GM06990 (cell line): ENCODE measurements at places on chromosomes 2 and 18.

DNA sequence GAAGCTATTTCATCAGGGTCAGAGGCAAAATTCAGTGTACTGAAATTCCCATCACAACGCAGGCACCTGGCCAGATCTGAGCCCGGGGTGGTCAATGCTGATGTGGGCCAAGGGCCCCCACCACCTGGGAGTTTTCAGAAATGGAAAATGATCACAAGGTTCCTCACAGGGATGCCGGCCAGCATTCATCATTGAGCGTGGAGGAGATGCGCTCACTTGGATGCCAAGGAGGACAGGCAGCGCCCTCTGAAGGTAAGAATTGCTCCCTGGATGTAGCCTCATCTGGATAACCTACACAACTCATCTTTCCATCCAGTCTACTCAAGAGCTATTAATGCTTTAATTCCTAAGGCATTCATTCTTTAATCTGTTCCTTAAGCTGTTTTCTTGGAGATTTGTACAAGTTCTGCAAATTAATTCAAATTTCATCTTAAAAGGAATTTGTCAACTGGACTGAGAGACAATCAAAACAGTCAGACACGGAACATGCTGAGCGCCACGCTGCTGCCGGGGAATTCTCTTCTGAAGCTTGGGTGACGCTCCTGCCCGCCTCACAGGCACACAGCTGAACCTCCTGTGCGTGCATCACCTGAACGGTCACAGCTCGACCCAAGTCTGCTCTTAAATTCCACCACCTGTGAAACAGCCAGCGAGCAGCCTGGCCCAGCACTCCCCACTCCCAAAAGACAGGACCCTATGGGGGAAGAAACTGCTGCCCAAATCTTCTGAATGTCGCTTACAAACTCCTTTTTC lies 206.7 kb downstream of the HDAC4 start:
- DNase-seq: no peak

DNA sequence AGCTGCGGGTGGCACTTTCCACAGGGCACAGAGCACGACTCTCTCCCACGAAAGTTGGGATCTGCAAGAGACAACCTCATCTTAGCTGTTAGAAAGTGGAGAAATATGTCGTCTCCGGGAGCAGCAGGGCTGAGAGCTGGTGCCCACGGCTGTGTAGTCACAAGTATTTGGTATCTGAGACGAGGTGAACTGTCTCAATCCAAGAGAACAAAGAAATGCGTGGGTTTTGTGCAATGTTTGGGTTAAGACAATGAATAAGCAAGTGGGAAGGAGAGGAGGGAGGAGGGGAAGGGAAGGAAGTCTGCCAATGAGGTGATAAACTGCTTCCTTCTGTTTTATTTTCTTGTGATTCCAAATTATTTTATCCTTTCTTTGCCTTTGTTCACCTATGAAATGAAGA lies 18.0 kb downstream of the DYTN start:
- DNase-seq: no peak

DNA sequence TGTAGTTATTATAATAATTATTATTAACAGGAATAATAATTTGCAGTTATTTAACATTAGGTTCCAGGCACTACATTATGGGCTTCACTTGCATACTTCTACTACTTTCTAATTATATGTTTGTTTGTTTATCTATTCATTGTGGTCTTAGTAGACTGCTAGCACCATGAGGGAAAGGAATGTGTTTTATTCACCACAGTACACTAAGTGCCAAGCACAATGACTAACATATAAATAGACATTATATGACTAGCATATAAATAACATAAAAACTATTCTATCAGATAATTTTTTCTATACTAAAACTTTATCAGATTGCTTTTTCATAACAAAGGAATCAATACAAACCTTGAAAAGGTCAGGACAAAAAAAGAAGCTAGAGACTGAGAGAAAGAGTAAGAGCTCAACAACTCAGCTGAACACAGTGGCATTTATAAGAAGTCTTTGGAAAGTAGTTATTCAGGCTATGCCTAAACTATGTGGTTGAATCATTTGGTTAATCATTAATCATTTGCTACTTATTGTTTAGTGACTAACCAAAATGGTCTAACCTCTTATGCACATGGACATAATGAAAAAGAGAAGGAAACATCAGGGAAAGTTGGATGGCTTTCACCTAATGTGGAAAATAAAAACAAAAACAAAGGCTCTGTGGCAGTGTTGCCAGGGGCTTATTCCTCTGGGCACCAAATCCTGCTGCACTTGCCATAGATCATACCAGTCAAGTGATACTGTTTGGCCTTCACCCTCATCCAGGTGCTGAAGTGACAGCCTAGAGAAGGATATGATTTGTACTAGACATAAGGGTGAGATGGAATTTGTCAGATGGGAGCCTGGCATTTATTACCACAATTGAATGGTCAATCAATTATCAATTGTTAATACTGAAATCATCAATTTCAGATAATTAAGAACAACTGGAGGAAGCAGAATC lies 174.9 kb downstream of the ETAA1 start:
- DNase-seq: no peak

GRCh38 chr2:170714381-170715061 lies 616 bp upstream of the SP5 start:
- DNase-seq: no peak

DNA sequence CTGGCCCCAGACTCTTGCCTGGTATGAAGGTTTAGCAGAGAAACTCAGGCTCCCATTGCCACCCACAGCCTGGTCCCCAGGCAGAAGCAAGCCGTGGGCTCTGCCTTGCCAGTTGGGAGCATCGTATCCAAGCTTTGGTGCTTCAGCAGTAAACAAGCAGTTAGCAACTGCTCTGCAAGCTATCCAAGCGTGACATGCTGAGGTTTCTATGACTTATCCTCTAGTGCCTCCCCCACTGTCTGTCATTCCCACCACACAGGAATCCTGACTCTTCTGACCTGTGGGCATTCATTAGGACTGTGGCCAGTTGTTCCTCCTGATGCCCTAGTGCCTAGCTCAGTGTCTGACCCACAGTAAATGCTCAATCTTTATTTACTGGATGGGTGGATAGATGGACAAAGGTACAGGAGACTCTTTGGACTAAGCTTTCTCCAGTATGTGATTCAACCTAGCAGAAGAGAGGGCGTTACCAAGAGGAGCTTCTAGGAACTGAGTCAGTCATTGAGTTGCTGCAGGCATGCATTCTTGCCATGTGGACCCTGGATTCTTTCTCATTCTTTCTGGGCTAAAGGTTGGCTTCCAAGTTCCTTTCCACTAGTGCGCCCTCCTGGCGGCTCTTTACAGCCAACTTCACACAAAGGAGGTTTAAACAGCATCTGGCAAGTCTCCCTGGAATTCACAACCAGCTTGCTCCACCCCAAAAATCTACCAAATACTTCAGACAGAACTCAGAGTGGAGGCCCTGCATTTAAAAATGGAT lies 40.6 kb upstream of the MRPL19 start:
- DNase-seq: no peak

GRCh38 chr18:10116574-10116973 lies 202.8 kb downstream of the VAPA start:
- no peak for DNase-seq

GRCh38 chr2:39379643-39380524 lies 57.2 kb downstream of the MAP4K3 start:
- DNase-seq: peak; percentile 15

DNA sequence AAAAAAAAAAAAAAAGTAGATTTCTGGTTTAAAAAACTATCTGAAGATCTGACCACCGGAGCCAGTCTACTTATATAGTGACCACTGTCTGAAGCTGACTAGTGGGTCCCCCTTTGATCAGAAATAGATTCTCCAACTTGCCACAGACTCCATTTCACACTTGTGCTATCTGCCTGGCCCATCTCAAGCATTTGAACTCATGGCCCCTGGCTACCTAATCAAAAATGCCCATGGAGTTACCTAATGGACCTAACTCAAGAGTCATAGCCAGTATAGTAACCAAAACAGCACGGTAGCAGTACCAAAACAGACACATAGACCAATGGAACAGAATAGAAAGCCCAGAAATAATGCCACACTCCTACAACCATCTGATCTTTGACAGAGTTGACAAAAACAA lies 17.0 kb upstream of the ATL2 start:
- DNase-seq: no peak

DNA sequence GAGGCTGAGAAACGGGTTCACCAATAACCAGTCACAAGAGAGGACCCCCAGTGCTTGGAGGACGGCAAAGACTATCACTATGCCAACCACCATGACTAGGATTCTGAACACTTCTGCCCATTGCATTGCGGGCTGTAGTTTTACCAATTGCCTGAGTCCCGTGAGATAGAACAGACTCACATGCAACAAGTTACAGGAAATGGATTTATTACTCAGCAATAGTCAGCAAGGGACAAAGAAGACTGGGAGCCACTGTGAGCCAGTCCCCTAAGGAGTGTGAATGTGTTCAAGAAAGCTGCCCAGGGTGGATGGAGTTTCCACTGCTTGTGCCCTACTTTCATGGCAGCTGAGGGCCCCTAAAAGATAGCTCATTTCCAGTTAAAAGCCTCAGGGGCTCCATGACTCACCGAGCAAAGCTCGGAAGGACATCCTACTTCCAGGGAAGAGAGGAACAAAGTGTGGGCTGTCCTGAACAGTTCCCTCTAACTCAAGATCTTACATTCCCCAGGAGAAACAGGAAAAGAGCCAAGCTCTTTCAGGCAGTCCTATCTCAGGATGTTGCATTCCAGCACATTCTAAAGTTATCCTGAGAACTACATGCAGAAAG lies 54.4 kb downstream of the SLC4A3 start:
- no peak for DNase-seq

DNA sequence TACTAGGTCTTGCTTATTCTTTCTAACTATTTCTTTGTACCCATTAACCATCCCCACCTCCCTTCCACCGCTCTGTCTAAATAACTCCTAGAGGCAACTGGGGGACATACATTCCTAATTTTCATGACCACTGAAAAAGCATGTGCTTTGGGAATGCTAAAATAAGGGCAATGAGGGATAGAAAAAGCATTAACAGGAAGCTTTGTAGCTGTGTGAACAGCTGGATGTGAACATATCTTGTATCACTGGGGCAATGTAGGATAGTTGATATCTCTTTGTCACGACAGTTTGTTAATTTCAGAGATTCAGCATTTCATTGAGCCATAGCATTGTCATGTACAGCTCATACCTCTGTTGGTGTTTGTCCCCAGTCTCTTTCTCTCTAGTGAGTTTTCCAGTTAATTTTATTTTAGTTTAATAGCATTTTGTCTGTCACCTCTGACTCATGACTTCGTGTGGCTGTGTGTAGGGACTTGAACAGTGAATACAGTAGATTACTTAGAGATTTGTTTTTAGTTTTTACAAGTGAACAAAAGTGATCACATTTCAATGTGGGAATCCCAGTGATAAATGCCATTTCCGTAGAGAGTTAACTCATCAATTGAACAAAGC lies 230.3 kb upstream of the NRP2 start:
- DNase-seq: no peak

- DNase-seq: no peak
Measured at GRCh38 chr2:219521066-219521880, 7.0 kb downstream of the ASIC4 start.

DNA sequence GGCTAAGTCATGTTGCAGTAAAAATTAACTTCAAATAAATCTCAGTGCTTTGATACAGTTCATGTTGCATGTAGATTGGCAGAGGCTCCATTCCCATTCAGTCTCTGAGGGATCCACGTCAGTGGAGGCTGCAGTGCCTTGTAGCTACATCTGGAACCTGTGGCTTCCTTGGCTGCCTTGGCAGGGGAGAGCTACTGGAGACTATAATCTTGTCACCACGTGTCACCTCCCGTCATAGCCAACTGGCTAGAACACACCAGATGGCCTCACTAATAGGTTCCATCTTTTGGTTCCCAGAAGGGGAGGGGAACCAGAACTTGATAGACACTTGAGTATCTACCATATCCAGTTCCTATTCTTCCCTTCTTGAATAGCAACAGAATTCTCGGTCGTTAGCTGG lies 28.4 kb downstream of the E2F6 start:
- DNase-seq: no peak

DNA sequence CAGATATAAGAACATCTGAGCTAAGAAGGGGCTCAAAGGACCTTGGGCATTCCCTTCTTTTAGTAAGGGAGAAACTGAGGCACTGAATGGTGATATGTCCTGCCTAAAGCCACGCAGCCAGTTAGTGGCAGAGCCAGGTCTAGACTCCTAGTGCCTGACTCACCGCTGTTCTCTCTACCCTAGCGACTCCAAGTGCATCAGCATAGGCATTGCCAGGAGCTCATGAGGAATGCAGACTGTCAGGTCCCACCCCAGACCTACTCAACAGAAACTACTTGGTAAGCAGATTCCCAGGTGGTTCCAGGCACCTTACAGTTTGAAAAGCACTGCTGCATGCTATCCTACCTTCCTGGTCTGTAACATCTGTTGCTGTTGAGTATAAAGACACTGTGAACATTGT lies 158.9 kb downstream of the MSH2 start:
- DNase-seq: no peak

DNA sequence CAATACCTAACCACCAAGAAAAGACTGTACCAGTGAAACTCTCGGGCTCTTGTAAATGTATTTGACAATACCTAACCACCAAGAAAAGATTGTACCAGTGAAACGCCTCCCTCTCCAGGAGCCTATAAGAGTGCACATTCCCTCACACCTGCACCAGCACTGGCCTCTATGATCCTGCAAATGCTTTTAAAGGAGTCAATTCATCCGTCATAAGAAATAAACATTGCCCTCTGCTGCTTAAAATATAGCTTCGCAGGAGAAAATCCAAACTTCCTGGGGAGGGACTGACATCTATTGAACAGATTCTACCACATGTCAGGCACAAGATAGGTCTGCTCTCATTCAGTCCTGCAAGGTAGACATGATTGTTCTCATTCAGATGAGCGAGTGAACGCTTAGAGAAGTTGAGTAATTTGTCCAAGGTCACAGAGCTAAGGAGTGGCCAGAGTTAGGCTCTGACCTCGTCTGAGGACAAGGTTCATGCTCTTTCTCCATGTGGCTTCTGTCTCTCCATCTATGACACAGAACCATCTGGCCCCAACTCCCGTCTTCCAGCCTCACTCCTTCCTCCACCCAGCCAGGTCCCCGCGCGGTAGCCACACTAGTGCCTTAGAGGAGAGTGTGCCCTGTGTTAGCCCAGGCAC lies 38.7 kb downstream of the MCFD2 start:
- DNase-seq: no peak

DNA sequence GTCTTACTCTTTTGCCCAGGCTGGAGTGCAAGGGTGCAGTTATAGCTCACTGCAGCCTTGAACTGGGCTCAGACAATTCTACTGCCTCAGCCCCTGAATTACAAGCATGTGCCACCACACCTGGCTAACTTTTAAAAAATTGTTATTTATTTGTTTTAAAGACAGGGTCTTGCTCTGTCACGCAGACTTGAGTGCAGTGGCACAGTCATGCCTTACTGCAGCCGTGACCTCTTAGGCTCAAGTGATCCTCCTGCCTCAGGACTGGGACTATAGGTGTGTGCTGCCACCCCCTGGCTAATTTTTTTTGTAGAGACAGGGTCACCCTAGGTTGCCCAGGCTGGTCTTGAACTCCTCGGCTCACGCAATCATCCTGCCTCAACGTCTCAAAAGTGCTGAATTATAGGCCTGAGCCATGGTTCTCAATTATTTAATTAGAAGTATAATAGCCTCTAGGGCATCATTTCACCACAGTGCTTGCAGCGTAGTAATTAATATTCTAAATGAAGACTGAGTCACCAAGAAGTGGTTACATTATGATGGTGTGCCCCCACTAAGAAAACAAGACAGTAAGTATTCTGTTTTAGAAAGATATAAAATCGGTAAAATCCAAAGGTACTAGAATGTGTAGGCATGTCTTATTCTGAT lies 69.6 kb downstream of the EML4 start:
- DNase-seq: peak; percentile 8

GRCh38 chr2:190615555-190616200 lies 33.2 kb upstream of the NAB1 start:
- no peak for DNase-seq

- no peak for DNase-seq
Measured at GRCh38 chr18:52898485-52899058, 558.6 kb downstream of the DCC start.

- no peak for DNase-seq
Measured at GRCh38 chr2:164714471-164714870, 93.2 kb upstream of the GRB14 start.
